ENCODE measurements at places on chromosomes 16 and 17. TPM values are rescaled to one million over a fixed set of nuclear protein-coding genes. Genes with fewer than 3 reads are reported as not detected.
A peak's percentile ranks its signal among the peaks of the same experiment; 100 is the strongest.

DNA sequence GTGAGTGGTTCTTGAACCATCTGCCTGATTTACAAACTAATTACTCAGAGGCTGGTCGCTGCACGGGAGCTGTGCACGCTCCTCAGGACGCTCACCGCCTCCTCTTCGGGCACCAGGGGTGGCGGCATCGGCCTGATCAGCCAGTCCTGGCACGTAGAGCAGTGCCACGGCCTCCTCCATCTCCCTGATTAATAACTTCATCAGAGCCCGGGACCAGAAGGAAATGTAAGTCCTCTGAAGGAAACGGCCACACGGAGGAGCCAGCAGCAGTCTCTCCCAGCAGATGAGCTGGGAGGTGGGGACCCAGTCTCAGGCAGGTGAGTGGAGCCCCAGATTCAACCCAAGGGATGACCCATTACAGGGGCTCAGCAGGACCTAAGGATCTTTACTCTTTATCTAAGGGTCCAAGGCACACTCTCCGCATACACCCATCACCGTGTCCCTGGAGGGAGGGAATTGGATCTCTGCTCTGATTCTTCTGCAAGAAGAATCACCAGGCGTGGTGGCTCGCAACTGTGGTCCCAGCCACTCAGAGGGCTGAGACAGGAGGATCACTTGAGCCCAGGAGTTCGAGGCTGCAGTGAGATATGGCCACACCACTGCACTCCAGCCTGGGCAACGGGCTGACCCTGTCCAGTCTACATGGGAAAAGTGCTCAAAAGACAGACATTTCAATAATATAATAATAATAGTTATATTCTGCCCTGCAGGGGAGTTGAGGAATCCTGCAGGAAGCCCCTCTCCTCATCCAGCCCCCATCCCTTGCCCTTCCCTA lies 366.5 kb downstream of the SEC14L1 start:
- no peaks in the 10 kb centered on the region for H3K27me3 ChIP-seq
- no peak overlapping the region for H3K27ac ChIP-seq
- H3K36me3 ChIP-seq = no peaks in the 10 kb centered on the region
- no peak overlapping the region for H3K4me3 ChIP-seq
- no peaks in the 10 kb centered on the region for H3K4me1 ChIP-seq

TBX4 gene
- not detected for total RNA-seq

- H3K4me3 ChIP-seq = no peak overlapping the region
Measured at GRCh38 chr17:81302324-81302723, 7.2 kb upstream of the SLC38A10 start.

- H3K27me3 ChIP-seq = no peaks in the 10 kb centered on the region
- H3K4me3 ChIP-seq = no peak overlapping the region
- no peaks in the 10 kb centered on the region for H3K36me3 ChIP-seq
- DNase-seq = no peak
- H3K4me1 ChIP-seq = no peaks in the 10 kb centered on the region
- no peak overlapping the region for H3K27ac ChIP-seq
Measured at GRCh38 chr16:50866806-50867205, 124.9 kb downstream of the CYLD start.

DNA sequence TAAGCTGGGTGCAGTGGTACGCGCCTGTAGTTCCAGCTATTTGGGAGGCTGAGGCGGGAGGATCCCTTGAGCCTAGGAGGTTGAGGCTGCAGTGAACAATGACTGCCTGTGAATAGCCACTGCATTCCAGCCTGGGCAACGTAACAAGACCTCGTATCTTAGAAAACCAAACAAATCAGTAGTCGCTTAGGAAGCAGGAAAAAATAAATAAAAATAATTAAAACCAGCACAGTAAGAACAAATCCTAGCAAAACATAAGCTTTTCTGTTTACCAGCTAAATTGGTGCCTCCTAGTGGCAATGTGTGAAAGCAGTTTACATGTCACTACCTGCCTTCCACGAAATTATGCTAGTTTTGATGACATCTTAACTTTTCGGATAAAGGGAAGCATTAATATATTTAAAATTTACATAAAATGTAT lies 1.3 kb downstream of the ARMC5 start:
- peaks cover 22% of the 10 kb centered on the region for H3K36me3 ChIP-seq
- peaks cover 25% of the 10 kb centered on the region for H3K4me1 ChIP-seq
- H3K4me3 ChIP-seq = no peak overlapping the region
- H3K27ac ChIP-seq = peak overlapping the region; percentile 57

- H3K4me3 ChIP-seq = no peak overlapping the region
- H3K4me1 ChIP-seq = peaks cover 17% of the 10 kb centered on the region
Measured at GRCh38 chr17:67544364-67544955, 167.4 kb downstream of the PITPNC1 start.

WFIKKN1 gene
- total RNA-seq = 0.67 TPM

GRCh38 chr17:5583426-5584382 lies 605 bp downstream of the NLRP1 start:
- H3K4me3 ChIP-seq = peak overlapping the region; percentile 37
- peak; percentile 75 for DNase-seq
- H3K27ac ChIP-seq = peak overlapping the region; percentile 88
- peaks cover 14% of the 10 kb centered on the region for H3K36me3 ChIP-seq

- DNase-seq = no peak
- no peak overlapping the region for H3K27ac ChIP-seq
- H3K27me3 ChIP-seq = no peaks in the 10 kb centered on the region
Measured at GRCh38 chr17:66953630-66954020, 10.9 kb upstream of the CACNG4 start.

DNA sequence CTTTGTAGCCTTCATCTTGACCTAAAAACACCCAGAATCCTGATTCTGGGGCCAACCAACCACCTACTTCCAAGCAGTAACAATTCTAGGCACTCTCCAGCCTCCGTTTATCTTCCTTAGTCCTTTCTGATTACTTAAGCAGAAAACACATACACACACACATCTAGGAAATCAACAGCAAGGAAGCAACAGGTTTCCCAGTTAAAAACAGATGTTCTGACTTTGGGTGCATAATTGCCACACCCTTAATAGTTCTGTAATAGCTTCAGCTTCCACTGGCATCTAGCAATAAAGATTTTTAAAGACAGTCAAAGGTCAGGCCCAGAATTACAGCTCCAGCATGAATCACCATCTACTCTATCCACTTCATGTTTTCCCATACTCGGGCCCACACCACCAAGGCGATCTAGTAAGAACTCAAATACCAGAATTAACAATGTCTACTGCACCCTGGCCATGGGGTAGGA lies 2.6 kb downstream of the ARHGAP17 start:
- H3K27ac ChIP-seq = peak overlapping the region; percentile 89
- DNase-seq = no peak
- no peaks in the 10 kb centered on the region for H3K36me3 ChIP-seq
- H3K4me1 ChIP-seq = peaks cover 15% of the 10 kb centered on the region
- no peaks in the 10 kb centered on the region for H3K27me3 ChIP-seq

HS3ST4 gene
- total RNA-seq = not detected

DNA sequence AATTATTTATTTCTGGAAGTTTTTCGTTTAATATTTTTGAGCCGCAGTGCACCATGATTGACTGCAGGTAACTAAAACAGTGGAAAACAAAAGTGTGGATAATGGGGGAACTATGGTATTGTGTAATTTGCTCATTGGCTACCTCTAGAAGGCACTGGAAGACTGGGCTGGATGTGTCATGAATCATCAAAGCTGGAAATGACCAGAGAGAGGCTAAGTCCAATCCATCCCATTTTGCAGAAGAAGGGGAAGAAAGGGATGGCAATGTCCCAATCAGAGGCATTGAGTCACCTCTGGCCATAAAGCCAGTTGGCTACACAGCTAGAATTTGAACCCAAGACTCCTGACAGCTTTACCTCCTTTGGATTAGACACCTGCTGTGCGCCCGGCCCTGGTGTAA lies 29.3 kb downstream of the GLP2R start:
- no peaks in the 10 kb centered on the region for H3K27me3 ChIP-seq
- no peaks in the 10 kb centered on the region for H3K36me3 ChIP-seq
- no peaks in the 10 kb centered on the region for H3K4me1 ChIP-seq

DCUN1D3 gene
- total RNA-seq = 11.6 TPM

DNA sequence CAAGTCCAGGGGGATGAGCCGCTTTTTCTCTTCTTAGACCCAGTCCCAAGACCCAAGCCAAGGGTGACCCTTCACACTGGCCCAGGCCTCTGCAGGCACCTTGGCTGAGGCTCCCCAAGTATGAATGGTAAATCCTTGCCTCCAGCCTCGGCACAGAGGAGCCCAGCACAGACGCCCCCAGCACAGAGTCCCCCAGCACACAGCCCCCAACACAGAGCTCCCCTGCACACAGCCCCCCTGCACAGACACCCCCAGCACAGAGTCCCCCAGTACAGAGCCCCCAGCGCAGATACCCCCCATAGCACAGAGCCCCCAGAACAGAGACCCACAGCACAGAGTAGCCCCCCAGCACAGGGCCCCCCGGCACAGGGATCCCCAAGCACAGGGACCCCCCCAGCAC lies 1.0 kb upstream of the MCRIP2 start:
- no peak for DNase-seq
- H3K4me1 ChIP-seq = peaks cover 49% of the 10 kb centered on the region
- H3K36me3 ChIP-seq = no peaks in the 10 kb centered on the region
- H3K27me3 ChIP-seq = no peaks in the 10 kb centered on the region
- H3K4me3 ChIP-seq = no peak overlapping the region

- no peak overlapping the region for H3K27ac ChIP-seq
- DNase-seq = no peak
- H3K4me1 ChIP-seq = peaks cover 16% of the 10 kb centered on the region
- no peaks in the 10 kb centered on the region for H3K27me3 ChIP-seq
- H3K36me3 ChIP-seq = no peaks in the 10 kb centered on the region
Measured at GRCh38 chr17:57420734-57421717, 164.7 kb downstream of the MSI2 start.

ACAP1 gene
- total RNA-seq = 3.5 TPM

GRCh38 chr17:550463-551180 lies 164.0 kb downstream of the VPS53 start:
- no peak overlapping the region for H3K27ac ChIP-seq
- H3K4me1 ChIP-seq = peaks cover 25% of the 10 kb centered on the region
- H3K36me3 ChIP-seq = peaks cover 5% of the 10 kb centered on the region
- no peak for DNase-seq

GCSH gene
- total RNA-seq = 61.4 TPM

- no peaks in the 10 kb centered on the region for H3K27me3 ChIP-seq
- H3K4me1 ChIP-seq = no peaks in the 10 kb centered on the region
- H3K27ac ChIP-seq = no peak overlapping the region
- no peak for DNase-seq
- no peak overlapping the region for H3K4me3 ChIP-seq
Measured at GRCh38 chr17:41178843-41179616, 1.0 kb upstream of the KRTAP4-2 start.

PRSS27 gene
- total RNA-seq = 1.1 TPM

DNA sequence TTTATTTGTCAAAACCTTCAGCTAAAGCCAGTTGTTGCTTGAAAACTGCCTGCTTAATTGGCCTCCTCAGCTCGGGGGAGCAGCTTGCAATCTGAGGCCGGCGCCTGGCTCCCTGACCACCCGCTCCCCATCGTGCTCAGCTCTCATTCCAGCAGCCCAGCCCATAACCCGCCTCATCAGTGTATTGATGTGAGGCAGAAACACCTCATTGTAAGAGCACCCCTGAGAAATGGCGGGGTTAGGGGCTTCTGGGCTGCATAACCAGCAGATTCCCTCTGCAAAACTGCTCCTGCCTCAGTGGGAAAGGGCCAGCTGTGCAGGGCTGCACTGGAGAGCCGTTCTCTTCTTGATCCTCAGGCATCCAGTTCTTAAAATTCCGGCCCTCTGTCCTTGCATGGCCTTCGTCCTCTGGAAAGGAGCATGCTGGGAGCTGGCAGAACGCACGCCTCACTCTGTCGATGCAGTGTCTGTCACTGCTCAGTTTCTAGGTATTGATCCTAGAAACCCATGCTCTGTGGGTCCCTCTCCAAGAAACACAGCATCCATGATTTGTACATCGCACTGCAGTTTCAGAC lies 113.8 kb upstream of the CHMP6 start:
- no peaks in the 10 kb centered on the region for H3K36me3 ChIP-seq
- no peak for DNase-seq
- no peak overlapping the region for H3K4me3 ChIP-seq
- no peaks in the 10 kb centered on the region for H3K4me1 ChIP-seq
- no peaks in the 10 kb centered on the region for H3K27me3 ChIP-seq

DNA sequence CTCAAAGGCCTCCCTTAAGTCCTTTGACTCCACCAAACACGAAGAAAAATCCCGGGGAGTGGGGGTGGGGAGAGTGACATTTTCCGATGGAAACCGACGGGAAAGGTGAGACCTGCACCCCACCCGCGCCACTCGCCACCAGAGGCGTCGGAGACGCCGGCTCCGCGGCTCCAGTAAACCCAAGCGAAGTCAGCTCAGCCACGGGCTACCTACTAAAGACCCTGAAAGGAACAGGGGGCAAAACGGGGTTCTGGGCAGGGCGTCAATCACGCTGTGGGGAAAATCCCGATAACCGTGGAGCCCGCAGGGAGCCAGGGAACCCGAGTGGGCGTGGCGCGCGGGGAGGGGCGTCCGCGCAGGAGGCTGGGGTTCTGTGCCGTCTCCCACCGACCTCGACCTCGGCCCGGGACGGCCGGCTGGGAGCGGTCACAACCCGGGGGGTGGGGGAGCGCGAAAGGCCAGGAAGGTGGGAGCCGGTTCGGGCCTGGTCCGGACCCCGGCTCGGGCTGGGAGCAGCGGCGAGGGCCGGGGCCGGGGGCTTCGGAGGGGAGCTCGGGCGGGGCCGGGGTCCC lies 565 bp downstream of the WDR45B start:
- peak overlapping the region; percentile 78 for H3K27ac ChIP-seq
- peak; percentile 16 for DNase-seq
- H3K4me3 ChIP-seq = peak overlapping the region; percentile 100
- peaks cover 14% of the 10 kb centered on the region for H3K36me3 ChIP-seq
- no peaks in the 10 kb centered on the region for H3K27me3 ChIP-seq
- H3K4me1 ChIP-seq = peaks cover 13% of the 10 kb centered on the region

DNA sequence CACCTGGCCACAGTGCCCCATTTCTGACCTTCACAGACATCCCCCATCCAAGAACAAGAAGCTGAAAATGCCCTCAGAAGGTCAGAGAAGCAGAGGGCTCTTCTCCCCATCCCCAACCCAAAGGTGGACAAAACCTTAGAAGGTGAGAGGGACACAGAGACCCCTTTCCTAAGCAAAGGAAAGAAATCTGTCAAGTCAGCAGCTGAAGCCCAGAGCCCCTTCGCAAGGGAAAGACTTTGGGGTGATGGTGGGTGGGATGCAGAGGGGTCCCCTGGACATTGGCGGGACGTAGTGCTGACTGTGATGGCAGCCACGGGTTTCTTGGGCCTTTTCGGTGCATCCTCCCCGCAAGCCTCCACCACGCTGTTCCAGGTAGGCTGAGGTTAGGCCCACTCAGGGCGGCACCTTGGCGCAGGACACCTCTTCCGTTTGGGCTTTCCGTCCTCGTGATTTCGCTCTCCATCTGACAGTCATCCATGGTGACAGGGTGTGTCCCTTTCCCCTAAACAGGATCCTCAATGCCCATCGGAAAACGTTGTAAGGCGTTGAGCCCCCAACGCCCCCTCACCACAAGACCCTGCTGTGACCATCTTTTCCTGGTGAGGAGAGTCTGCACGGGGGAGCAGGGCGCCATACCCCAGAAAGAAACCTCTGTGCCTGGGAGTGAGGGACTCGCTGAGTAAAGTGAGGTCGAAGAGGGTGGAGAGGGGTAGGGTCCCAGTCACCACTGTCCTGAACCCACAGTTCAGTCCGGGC lies 10.7 kb upstream of the GSDMA start:
- H3K36me3 ChIP-seq = no peaks in the 10 kb centered on the region
- H3K27me3 ChIP-seq = no peaks in the 10 kb centered on the region
- H3K27ac ChIP-seq = no peak overlapping the region
- peaks cover 4% of the 10 kb centered on the region for H3K4me1 ChIP-seq
- DNase-seq = peak; percentile 23

VKORC1 gene
- total RNA-seq = 84.1 TPM

GRCh38 chr17:20992987-20993862 lies 49.6 kb downstream of the USP22 start:
- peak; percentile 57 for DNase-seq
- H3K27me3 ChIP-seq = no peaks in the 10 kb centered on the region
- no peaks in the 10 kb centered on the region for H3K36me3 ChIP-seq
- no peak overlapping the region for H3K4me3 ChIP-seq
